ENCODE measurements at places on chromosomes 1 and 21.

DNA sequence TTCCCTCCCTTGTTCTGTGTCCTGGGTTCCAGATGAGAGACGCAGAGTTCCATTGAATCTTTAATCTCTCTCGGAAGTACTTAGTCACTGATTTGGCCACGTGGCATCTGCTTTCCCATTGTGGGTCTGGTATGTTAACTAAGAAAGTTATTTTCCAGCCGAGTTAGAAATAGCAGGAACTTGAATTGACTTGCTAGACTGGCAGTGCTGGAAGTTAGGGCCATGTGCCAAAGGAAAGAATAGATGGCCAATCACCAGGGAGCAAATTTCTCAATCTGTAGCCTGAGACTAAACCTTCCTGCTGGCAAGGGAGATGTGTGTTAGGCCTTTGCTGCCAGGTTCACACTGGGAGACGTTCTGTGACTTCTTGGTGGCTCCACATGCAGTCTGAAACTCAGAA is 24.2 kb upstream of the SLFNL1 start:
- DNase-seq: peak; percentile 13

- no peak for DNase-seq
These were observed 553.6 kb downstream of the PTPRU start for GRCh38 chr1:29789910-29790247.

DNA sequence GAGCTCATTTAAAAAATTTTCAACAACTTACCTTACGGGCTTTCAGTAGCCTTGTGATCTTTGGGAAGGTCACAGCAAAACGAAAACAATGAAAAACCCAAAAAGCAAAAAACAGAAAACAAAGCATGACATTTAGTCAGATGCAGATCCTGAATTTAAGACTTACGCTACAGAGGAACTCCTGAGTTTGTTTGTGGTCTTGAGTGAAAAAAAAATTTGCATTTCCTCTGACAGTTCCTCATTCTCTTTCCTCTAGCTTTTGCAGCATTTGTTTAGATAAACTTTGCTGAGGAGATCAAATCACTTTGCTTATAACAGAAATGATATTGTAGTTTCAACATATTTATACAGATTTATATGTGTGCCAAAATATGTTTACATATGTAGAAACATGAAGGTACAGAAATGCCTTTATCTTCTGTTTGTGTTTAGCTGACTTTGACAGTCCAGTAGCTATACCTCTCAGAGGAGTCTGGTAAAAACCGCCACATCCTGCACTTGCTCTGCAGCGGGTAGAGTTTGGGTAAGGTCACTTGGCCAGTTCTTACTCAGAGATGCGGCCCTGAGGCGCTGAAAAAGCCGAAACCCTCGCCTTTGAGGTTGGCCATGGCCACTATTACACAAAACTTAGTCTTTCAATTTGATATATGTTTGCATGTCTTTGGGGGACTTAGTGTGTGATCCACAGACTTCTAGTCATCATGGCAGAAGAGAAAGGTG is 142.5 kb downstream of the TNR start:
- no peak for DNase-seq

- DNase-seq: no peak
These were observed 510.1 kb downstream of the PLA2G4A start for GRCh38 chr1:187338762-187339412.

DNA sequence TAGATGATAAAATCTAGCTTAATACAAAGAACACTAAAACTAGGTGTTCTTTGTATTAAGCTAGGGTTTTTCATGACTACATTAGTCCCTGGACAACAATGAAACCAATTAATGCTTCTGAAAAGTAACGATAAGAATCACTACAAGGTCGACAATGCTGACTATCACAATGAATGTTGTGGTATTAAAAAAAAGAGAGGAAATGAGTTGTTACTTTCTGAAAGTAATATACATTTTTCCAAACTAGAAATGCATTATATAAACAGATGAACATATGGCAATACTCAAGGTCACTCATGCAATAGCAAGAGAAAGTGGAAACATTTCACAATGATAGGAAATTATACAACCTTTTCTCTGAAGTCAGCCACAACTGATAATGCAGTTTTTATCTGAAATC is 19.0 kb downstream of the DPH5 start:
- no peak for DNase-seq

DNA sequence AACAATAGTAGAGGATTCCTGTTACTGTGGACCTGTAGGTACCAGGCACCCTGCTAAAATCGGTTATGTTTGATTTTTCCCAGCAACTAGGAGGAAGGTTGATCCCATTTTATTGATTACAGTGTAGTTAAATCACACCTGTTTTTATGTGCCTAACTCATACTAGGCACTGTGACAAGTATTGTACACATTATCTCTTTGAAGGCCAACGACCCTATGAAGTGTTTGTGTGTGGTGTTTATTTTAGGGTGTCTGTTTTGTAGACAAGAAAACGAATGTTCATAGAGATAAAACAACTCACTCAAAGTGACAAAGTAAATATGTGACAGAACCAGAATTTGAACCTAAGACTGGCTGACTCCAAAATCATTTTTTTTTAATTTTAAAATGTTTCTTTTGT is 49.5 kb downstream of the FGGY start:
- DNase-seq: no peak

GRCh38 chr21:41365377-41366107 is 3.7 kb downstream of the MX2 start:
- no peak for DNase-seq

- DNase-seq: no peak
These were observed 58.8 kb upstream of the SPATA6 start for GRCh38 chr1:48530727-48531351.

GRCh38 chr1:107865627-107866026 is 99.4 kb downstream of the VAV3 start:
- DNase-seq: no peak

DNA sequence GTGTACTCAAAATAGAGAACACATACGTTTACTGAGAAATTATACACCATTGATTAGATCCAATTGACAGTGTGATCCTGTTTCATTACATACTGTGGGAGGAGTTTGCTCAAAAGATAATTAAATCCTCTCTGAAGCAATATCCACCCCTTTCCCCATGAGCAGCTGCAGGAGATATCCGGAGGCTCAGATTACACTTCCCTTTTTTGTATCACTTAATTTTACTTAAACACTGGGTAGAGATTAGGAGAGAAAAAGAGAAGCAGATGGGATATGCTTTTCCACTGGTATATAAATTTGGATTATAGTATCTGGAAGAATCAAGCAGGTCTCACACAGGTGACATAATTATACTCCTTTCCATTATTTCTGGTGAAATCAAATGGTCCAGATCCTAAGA is 333.3 kb upstream of the ZRANB2 start:
- no peak for DNase-seq

GRCh38 chr21:31524140-31524539 is 135.4 kb upstream of the SOD1 start:
- no peak for DNase-seq

GRCh38 chr1:195909061-195909460 is 699.2 kb downstream of the KCNT2 start:
- DNase-seq: no peak

DNA sequence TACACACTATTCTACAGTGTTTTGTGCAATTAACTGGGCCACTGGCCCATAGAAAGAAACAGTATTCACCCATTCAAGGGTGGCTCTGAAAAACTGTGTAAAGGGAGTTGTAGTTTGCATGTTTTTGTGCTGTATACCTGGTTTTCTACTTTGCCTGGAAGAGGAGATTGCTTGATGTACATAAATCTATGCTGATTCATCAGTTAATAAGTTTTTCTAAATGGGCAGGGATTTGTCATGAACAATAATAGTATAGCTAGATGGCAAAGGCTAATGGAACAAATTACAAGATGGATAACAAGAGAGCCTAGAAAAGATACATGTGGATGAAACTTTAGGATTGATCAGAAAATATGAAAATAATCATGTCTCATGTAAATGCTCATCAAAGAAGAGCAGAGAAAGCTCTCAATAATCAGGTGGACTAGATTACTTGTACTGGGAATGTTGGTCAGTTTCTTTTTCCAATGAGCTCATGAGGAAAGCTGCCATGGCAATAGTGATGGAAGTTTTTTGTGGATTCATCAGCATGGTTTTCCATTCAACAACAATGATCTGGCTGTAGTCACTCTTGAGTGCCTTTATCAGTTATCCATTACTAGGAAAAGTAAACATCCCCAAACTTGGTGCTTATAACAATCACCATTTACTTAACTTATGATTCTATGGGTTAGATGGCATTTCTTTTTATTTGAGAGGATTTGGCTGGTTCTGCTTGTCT is 602.8 kb downstream of the BRINP3 start:
- DNase-seq: no peak

- DNase-seq: no peak
These were observed 43.1 kb downstream of the PTPRU start for GRCh38 chr1:29279406-29279805.

GRCh38 chr1:90834354-90834885 is 117.3 kb upstream of the BARHL2 start:
- no peak for DNase-seq

- DNase-seq: no peak
These were observed 2.0 kb upstream of the ENAH start for GRCh38 chr1:225654688-225655508.

DNA sequence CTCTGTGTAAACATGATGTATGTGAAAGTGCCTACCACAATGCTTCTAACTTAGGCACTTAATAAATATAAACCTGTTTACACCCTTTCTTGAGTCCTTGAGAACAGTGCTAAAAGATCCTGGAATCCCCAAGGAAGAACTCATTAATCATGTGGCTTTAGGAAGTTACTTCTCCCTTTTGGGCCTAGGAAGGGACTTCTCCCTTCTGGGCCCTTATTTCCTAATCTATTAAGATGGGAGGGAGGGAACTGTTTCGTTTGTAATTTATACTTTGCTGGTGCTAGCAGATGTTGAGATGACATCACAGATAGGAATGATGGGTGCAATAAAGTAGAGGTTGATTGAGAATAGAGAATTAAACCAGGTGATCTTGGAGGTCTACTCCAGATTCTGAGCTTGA is 1.2 kb downstream of the BTF3L4 start:
- DNase-seq: no peak

- no peak for DNase-seq
These were observed 32.3 kb downstream of the TENT5C start for GRCh38 chr1:117638141-117638540.

GRCh38 chr1:226033582-226033981 is 28.9 kb upstream of the H3-3A start:
- DNase-seq: no peak

GRCh38 chr1:57164584-57164983 is 198.8 kb upstream of the C8B start:
- no peak for DNase-seq

GRCh38 chr1:230195199-230195598 is 128.2 kb downstream of the GALNT2 start:
- no peak for DNase-seq

DNA sequence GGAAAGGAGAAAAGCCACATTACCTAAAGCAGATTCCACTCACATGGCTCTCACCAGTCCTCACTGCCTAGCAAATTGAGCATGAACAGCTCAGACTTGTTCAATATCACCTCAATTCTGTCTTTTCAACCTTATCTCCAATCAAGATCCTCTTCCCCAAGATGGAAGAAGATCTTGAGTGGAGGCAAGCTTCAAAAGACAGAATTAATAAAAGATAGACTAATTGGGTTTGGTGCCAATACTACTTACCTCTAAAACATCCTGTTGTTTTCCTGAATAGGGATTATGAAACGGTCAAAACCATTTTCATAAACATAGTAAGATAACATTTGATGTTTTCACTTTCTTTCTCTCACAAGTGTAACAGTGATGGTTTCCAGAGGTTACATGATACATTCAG is 349.2 kb upstream of the PLD5 start:
- no peak for DNase-seq

DNA sequence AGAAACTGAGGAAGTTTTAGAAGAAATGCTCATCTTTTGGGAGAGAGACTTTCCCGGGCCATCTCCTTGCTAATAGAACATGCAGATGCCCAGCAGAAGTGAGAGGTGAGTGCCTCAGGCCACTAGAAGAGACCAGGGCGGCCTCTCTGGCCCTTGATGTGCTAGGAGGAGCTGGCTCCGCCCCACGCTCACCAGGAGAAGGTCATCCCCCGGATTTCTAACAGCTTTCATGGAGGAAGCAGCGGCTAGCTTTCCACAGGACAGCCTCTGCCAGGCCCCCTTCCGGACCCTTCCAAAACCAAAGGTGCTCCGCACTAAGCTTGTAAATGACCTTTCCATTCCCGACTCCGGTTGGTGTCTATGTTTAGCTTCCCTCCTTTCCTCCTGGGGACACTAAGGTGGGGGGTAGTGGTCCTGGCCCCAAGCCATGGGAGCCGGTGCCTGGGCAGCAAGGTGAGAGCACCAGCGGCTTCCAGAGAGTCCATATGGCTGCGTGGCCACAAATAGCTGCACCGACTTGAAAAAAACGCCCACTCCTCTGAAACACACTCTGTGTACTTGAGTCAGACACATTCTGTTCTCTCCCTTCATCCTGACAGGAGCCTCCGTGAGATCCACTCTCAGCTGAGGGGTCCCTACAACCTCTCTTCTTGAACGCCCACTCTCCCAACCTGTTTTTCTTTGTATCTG is 249.9 kb downstream of the TNR start:
- no peak for DNase-seq

DNA sequence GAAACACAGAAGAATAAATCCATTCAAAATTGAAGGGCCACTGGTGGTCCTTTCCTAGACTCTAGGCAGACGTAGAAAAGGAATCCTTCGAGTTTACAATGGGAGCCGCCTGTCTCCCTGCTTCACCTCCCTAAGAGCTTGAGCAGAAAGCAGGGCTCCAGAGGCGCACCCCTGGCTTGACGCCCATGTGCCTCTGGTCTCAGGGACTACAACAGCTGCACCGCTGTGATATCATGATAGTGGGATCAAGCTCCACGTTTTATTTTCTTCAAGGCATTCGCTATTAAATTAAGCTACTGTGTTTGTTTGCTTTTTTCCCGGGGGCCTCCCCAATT is 403 bp upstream of the C1orf122 start:
- DNase-seq: no peak

GRCh38 chr1:164617377-164618201 is 58.6 kb downstream of the PBX1 start:
- no peak for DNase-seq

Measured in non-pigmented ciliary epithelial cell (primary cell).